Activated CD4-positive, alpha-beta memory T cell treated with anti-CD3 and anti-CD28 coated beads, Interleukin-2, amount 10 ng/mL, durations not matched to agents 7 days and 5 days (primary cell): ENCODE measurements at places on chromosomes 4 and X.

DNA sequence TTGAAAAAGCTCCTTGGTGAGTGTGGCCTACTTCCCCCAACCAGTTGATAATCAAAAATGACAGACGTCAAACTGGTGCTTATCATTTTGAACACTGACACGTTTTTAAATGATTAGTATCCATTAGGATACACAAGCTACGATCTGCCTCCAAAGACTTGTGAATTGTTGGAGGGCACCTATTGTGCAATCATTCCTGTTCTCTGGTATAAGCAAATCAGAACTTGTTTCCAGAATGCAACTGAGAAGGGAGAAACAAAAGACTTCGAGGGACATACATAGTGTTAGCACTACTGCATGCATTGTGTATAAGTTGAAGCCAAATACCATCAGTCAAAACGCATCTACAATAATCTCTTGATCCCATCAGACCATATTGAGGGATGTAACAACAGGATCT, 11.6 kb downstream of the NPY2R start:
- no peak for DNase-seq

DNA sequence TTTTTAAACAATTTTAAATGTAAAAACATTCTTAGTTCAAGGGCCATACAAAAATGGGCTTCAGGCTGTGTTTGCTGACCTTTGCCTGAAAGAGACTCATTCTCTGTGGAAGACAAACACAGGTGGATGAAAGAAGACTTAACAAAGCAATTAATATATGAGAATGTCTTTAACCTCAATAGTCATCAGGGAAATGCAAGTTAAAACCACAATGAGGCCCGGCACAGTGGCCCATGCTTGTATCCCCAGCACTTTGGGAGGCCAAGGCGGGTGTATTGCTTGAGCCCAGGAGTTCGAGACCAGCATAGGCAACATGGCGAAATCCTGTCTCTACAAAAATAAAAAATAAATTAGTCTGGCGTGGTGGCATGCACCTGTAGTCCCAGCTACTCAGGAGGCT, 7.1 kb upstream of the SMARCA1 start:
- DNase-seq: no peak

- no peak for DNase-seq
Observed at GRCh38 chr4:26162101-26162500, 158.7 kb upstream of the RBPJ start.

DNA sequence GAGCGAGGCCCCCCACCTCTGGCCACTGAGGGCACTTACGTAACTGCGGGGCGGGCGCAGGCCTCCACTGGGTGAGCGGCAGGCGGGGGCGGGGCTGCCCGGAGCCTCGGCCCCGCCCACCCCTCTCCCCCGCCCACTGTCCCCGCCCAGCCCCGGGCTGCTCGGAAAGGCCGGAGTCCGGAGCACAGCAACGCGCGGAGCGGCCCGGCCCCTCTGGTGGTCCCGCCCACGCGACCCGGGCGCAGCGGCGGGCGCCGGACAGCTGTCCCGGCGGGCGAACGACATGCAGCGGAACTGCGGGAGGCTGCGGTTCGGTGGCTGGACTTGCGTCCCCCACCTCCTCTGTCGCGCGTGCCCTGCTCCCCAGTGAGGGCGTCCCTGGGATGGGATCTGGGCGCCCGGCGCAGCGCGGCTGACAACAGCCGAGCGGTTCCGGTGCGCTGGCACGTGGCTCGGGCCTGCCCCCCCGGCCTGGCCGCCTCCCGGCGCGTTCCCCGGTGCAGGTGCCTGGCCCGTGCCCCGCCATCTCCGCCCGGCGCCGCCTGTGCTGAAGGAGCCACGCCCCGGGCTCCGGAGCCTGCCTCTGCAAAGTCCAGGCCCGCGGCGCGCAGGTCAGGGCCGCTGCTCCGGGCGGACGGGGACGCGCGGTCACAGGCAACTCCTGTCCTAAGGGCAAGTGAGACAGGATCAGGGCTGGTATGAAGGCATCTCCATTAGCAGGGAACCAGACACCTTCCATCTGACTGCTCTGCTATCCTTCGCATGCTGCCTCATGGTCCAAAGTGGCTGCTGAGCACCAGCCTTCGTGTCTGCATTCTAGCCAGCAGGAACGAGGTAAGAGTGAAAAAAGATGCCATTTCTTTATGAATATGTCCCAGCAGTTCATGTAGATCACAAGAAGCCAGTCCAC, 21.8 kb upstream of the JAKMIP1 start:
- DNase-seq: no peak

DNA sequence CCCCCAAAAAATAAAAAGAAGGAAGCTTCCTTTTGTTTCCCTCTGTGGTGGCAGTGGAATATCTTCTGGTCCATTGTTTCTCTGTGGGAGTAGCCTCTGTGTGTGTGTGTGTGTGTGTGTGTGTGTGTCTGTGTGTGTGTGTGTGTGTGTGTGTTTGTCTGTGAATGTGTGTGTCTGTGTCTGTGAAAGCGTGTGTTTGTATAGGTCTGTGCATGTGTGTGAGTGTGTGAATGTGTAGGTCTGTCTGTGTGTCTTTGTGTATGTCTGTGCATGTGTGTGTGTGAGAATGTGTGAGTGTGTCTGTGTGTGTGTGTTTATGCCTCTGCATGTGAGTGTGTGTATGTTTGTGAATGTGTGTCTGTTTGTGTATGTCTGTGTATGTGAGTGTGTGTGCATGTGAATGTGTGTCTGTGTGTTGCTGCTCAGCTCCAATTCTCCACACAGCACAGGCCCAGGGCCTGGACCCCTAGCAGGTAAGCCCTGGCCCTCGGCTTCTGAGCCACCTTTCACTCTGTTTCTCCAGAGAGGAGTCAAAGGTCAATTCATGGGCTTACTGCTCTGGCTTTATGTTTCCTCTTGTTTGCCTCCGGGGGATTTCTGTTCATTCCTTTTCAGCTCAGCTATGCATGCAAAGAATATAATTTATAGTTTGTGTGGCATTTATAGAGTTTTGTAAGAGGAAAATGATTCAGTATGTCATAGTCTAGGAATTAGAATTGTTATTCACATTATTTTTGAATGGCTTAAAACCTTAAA, 89.8 kb downstream of the UCHL1 start:
- DNase-seq: no peak

DNA sequence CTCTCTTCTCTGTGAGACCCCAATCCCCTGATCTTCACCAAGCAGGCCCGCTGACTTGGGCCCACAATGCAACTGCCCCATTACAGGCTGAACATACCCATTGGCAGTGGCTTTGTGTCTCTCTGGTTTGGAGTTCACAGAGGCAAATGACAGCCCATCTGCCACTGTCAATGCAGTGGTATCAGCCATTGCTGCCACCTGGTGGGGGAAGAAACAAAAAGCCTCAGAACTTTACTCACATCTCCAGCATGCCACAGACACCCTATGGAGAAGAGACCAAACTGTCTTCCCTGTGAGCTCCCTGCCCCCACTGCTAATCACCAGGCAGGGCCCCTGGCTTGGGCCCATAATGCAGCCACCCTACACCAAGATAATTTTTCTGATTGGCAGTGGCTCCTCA, 729.3 kb upstream of the ACTRT1 start:
- DNase-seq: peak; percentile 23

GRCh38 chr4:113636438-113636818, 125.1 kb downstream of the CAMK2D start:
- DNase-seq: peak; percentile 17

DNA sequence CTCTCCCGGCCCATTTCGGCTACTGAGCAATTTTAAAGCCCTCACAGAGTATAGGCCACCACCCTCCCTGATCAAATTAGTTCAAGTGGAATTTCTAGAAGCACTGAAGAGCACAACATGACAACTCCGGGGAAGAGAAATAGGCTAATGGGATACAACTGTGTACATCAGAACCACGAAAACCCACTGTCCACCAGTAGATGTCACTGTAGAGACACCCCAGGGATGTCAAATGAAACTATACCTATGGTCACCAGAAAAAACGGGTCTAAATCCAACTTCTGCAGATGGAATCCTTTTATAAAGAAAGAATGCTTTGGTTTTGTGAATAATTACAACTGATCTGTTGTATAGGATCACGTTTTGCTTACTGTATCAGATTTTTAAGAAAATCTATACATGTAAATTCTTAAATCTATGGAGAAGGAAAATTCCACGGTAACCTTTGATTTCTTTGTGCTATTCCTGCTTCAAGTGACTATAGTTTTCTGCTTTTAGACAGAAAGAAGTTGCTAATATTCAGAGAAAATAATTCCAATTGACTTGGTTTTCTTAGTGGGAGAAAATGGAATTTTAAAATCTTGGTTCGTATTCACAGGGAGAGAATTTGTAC, 29.5 kb upstream of the MAP3K15 start:
- DNase-seq: peak; percentile 38

DNA sequence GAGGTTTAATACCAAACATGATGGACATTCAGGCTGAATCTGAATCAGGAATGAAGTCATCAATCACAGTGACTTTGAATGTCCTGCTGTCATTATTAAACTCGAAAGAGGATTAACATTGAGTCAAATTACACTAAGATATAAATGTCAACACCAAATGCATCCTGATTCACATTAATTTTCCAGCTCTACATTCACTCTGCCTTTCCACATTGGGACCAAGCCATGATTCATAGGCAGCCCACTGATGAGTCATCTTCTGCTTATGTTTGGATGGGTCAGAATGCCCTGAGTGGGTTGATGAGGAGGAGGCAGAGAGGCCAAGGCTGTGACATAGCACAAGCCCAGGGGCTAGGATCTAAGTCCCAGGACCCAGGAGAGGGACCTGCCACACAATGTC, 247.6 kb upstream of the RPS6KA3 start:
- no peak for DNase-seq

GRCh38 chr4:129641179-129641578, 545.2 kb downstream of the C4orf33 start:
- DNase-seq: peak; percentile 45

GRCh38 chr4:150318527-150318926, 240.3 kb downstream of the DCLK2 start:
- DNase-seq: no peak

DNA sequence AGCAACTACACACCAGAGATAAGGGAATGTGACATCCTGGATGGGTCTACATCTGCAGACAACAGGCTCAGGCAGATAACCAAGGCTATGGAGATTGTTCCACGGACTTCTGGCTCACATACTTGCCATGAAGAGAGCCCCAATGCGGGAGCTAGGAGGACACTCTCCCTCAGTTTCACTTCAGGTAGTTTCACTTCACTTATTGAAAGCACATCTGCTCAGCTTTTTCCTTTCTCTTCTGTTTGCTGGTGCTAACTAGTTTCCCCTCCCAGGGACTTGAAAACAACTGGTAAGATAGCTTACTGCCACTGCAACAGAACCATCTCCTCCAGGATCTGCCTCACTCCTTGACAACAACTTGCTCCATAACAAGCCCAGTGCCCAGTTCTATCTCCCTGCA, 1.4 kb upstream of the CT47C1 start:
- no peak for DNase-seq
